Activated T-helper 1 cell treated with anti-CD3 and anti-CD28 coated beads, Interleukin-2, amount 50 U/mL, for 16 hours (primary cell): ENCODE measurements at places on chromosomes 13 and 19.
A peak's percentile ranks its signal among the peaks of the same experiment; 100 is the strongest.

DNA sequence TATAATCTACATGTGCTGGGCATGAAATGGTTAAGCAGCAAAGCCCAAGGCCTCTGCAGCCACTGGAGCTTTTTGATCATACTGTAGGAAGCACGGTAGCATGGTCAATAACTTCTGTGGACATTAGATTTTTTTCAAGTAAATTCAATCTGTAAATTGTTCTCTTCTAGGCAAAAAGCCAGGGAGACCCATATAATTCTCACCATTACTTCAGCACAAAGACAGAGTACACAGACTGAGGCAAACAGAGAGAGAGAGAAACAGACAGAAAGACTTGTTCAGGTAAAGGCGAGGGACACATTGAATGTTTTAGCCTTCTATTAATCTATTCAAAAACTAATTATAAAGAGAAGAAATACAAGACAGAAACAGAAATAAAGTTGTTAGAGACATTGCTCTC is 349.4 kb downstream of the RFC3 start:
- no peak for DNase-seq

DNA sequence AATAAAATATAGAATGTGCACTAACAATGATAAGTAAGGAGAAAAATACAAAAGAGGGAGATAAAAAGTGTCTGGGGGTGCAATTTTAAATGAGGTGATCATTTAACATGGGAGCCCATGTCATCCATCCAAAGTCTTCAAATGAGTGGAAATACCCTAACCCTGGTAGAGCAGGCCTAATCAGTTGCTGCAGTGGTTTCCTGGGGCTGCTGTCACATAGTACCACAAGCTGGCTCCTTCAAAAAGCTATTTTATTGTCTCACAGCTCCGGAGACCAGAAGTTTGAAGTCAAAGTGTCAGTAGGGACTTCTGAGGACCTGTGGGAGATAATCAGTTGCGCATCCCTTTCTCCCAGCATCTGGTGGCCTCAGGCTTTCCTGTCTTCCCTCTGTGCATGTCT is 717.9 kb downstream of the DIAPH3 start:
- no peak for DNase-seq

DNA sequence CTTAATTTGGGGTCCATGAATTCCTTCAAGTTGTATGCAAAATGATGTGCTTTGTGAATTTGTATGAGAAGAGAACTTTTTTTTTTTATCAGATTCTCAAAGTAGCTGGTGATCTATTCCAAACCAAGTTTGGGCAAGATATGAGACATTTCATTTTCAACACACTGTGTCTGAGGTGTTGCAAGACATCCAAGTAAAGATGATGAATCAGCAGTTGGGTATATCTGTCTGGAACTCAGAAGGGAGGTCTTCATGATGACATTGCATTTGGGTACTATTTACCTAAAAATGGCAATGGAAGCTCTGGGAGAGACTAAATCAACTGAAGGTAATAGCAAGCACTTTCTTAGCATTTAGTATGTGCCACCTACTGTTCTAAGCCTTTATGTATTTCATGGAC is 2.8 kb downstream of the FAM124A start:
- DNase-seq: no peak

- no peak for DNase-seq
Measured at GRCh38 chr13:27593267-27593666, 27.1 kb downstream of the LNX2 start.

- no peak for DNase-seq
Measured at GRCh38 chr19:37227996-37228395, 10.0 kb downstream of the ZNF383 start.

DNA sequence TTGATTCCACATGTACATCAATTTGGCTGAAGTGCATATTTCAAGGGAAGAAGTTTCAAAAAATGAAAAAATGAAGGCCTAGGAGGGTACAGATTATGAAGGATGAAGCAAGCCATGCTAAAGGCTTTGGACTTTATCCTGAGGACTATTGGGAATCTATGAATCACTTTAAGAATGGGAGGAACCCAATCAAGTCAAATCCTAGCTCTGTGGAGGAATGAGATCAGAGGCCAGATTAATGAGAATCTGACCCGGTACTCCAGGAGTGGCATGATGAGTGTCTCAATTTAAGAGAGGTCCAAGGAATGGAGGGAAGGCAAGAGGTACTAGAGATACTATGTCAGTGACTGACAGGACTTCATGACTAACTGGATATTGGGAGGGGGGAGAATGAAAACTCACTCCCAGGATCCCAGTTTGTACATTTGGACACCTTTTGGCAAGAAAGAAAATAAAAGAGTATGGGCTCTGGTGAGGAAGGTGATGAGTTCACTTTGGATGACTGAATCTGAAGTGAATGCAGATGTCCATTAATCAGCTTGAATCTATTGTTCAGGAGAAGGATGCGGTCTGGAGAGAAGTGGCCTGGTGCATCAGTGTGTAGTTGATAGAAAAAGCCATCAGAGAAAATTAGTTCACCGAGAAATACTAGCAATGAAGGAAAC is 349.0 kb downstream of the EFNB2 start:
- DNase-seq: no peak

DNA sequence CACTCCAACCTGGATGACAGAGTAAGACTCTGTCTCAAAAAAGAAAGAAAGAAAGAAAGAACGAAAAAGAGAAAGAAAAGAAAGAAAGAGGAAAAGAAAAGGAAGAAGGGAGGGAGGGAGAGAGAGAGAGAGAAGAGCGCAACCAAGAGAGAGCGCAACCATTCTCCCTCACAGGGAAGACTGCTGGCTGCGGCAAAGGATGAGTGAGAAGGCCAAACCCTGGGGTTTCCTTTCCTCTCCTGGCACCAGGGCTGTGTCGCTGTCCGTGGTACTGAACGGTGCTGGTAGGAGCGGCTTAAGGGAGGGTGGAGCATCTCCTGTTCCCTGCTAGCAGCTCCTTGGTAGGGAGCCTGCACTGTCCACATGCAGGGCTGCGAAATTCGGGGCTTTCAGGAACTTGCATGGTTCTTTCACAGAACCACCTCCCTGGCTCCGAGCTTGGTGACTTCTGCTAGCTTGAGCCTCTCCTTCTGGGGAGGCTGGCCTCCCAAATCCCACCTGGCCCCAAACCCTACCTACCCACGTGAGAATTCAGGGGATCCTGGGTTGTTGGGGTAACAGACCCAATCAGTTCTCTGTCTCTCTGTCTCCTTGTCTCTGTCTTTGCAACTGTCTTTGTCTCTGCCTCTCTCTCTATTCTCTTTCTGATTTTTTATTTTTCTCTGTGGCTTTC is 51.1 kb upstream of the ZNRF4 start:
- peak; percentile 7 for DNase-seq

- no peak for DNase-seq
Measured at GRCh38 chr19:48500830-48501493, 10.7 kb downstream of the LMTK3 start.

DNA sequence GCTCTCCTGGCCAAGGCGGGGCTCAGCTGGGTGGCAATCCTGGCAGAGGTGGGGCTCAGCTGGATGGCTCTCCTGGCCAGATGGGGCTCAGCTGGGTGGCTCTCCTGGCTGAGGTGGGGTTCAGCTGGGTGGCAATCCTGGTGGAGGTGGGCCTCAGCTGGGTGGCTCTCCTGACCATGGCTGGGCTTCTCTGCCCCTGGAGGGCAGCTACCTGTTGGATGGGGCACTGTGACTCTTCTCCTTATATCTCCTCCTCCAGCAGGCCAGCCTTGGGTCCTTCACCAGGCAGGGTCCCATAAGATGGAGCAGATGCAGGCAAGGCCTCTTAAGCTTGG is 16.7 kb downstream of the ZFR2 start:
- no peak for DNase-seq

DNA sequence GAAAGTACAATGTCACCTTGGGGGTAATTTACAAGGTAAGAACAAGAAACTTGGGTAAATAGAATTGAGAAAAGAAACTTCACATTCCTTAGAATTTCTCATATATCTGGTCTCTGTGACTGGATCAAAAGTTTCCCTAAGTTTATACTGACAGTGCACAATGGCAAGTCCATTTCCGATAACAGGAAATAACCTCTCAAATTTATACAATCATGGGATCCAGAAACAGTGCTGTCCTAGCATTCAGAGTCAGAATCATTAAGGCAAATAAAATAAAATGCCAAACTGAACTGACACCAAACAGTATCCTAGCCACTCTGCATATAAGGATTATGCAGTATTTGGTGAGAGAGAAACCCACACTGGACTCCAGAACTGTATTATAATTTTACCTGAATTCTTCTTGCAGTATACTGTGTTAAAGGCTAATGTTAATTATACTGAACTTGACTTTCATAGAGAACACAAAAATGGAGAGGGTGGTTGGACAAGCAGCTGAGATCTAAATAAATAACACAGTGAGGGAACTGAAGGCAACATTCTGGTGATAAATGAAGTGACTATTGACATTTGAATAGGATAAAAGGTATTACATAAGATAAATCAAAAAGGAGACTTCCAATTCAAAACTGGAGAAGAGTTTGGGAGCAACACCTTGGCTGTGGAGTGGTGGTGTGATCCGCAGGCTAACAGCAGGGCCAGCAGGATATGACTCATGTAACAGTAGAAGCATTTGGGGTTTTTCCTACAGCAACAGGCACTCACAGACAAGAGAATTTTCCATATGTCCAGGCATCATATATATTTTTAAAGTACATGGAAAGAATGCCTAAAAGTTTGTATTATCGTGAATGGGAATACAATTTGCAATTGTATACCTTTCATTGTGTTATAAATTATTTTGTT is 932.5 kb upstream of the MIR17HG start:
- no peak for DNase-seq

GRCh38 chr13:67318860-67319259 is 88.7 kb upstream of the PCDH9 start:
- DNase-seq: no peak

GRCh38 chr13:109088624-109088917 is 459.2 kb downstream of the MYO16 start:
- no peak for DNase-seq

- no peak for DNase-seq
Measured at GRCh38 chr13:35768073-35768472, 291.6 kb upstream of the MAB21L1 start.

DNA sequence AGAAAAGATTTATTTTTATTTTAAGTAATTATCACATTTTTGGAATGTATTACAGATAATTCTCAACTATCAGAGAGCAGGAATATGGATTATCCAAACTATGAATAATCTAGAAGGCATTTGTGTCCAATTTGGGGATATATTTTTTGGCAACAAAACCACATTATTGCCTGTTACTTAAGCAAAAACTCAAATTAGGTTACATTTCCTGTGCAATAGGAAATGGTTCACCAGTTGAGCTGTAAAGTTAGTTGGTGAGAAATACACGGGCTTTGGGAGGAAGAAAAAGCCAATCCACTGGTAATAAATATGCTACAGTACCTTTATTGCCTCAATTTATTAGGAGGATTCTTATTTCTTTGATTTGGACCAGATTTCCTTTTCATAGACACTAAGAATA is 1075.2 kb downstream of the PCDH9 start:
- DNase-seq: no peak

- no peak for DNase-seq
Measured at GRCh38 chr13:40350283-40350992, 316.0 kb downstream of the FOXO1 start.

- no peak for DNase-seq
Measured at GRCh38 chr13:44537248-44537647, 38.9 kb downstream of the TSC22D1 start.

DNA sequence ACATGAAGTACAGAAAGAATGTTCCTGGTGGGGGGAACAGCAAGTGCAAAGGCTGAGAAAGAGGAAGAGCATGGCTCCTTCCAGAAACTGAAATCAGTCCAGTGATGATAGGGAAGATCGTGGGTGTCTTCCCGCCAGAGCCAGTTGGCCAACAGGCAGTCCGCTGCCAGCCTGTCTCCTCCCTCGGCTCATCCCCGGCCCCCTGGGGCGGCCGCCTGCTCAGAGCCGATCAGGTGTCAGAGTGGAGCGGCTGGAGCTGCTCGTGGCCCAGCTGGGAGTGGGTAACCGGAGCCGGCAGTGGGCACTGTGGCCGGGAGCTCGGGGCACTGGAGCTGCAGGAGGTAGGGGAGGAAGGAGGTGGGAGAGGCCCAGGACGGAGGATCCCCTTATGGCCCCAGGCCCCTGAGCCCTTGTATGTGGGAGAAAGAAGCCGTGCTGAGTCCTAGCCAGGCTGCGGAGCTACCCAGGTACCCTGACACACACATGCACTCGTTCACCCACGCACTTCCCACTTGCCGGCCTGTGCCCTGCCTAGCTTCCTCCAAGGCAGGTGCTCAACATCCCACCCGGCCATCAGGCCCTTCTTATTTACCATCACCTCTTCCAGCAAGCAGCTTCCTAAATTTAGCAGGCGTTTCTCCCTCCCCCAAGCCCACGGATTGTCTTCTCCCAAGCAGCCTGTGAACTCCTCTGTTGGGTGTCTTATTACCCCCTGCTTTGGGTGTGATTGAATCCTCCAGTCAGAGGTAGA is 1.7 kb downstream of the ANKRD24 start:
- DNase-seq: no peak

DNA sequence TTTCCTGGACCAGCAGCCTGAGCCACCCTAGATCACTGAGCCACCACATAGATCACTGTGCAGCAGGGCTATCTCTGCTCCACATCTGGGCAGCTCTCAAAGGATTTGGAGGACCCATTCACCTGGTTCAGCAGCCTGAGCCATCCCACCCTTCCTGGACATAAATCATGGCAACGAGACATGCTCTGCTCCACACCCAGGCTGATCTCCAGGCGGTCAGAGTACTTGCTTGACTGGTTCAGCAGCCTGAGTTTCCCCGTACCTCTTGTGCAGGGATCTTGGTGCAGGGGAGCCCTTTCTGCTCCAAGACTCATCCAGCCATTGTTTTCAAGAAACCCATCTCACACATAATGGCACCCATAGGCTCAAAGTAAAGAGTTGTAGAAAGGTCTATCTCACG is 195.3 kb downstream of the LIG4 start:
- DNase-seq: no peak

DNA sequence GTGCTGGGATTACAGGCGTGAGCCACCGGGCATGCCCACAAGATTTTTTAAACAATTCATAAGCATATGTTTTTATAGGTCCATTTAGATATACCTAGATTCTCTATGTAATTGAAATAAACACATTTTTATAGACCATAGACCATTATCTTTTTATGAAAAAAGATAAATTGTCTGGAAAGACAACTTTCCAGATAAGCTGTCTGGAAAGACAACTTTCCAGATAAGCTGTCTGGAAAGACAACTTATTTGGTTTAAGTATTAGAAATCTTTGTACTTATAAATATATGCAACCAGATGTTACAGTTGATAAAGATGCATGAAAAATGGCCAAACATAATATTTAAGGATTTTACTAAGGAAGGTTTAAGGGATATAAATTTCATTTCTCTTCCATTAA is 538.5 kb downstream of the GPC6 start:
- no peak for DNase-seq

- no peak for DNase-seq
Measured at GRCh38 chr13:47094734-47095434, 198.0 kb upstream of the HTR2A start.

GRCh38 chr13:72062566-72062965 is 195.6 kb upstream of the DACH1 start:
- no peak for DNase-seq

- DNase-seq: no peak
Measured at GRCh38 chr19:43662487-43662886, 7.5 kb downstream of the PLAUR start.
